M059J (cell line): ENCODE measurements at places on chromosomes 6 and 20.

DNA sequence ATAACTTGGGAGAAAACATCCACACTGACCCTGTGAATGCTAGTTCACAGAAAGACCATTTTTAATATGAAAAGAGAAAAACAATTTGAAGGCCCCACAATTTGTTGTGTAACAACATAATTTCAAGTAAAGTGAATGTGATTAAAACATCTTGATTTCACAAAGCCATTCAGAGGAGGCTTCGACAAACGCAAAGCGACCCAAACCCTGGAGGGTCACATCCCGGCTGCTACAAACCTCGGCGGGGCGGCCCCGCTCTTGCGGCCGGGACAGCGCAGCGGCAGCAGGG, 14.0 kb downstream of the FOXC1 start:
- no peak for DNase-seq

GRCh38 chr6:57432919-57433684, 115.7 kb downstream of the PRIM2 start:
- no peak for DNase-seq

DNA sequence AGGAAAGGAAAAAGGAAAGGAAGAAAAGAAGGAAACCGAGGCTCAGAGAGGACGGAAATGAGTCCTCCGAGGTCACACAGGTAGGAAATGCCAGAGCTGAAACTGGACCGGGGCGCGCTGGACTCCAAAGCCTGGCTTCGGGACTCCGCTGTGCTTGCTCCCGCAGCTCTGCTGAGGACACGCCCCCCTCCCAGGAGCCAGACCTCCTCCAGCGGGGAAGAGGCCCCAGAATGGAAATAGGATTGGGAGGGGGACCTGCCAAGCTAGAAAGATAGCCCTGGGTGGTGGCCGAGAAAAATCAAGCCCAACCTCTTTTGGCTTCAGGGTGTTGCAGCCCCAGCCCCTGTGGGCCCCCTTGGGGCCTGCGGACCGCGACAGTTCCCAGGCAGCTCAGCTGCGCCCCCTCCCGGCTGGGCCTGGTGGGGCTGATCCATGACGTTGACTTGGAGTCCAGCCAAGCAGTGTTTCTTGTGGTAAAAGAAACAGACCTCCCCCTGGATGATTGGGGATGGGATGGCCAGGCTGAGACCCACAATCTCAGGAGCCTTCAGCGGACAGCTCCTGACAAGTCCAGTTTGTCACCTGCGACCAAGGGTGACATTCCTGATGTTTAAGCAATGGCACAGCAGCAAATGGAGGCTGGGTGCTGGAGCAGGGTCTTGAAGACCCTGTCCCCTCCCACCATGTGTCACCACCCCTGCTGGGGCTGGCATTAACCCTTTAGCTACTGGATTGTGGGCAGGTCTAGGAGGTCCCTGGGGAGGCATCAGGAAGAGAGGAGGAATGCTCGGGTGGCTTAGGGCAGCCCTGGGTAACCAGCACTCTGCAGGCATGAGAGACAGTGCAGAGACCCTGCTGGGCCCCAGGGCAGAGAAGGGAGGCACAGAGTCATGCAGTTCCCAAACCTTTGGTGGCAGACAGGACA, 55.4 kb downstream of the RIPOR3 start:
- DNase-seq, result peak; percentile 62

- DNase-seq, result no peak
These were observed 1688.5 kb downstream of the GRIK2 start for GRCh38 chr6:103081876-103082630.

DNA sequence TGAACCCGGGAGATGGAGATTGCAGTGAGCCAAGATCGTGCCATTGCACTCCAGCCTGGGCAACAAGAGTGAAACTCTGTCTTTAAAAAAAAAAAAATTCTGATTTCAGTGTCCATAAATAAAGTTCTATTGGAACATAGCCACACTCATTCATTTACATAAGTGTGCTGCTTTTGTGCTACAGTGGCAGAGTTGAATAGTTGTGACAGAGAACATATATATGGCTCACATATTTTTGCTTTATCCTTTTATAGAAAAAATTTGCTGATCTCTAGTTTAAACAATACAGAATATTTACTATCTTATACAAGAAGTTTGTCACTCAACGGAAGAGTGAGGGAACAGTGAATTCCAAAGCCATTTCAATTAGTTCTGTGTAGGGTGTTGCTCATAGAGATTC, 18.0 kb downstream of the MCM8 start:
- no peak for DNase-seq

- peak; percentile 87 for DNase-seq
These were observed 117.8 kb downstream of the RTN4IP1 start for GRCh38 chr6:106511288-106512047.

- no peak for DNase-seq
These were observed 244.5 kb downstream of the PKHD1 start for GRCh38 chr6:51842804-51843378.

GRCh38 chr20:7977709-7978108, 37.5 kb upstream of the HAO1 start:
- no peak for DNase-seq

DNA sequence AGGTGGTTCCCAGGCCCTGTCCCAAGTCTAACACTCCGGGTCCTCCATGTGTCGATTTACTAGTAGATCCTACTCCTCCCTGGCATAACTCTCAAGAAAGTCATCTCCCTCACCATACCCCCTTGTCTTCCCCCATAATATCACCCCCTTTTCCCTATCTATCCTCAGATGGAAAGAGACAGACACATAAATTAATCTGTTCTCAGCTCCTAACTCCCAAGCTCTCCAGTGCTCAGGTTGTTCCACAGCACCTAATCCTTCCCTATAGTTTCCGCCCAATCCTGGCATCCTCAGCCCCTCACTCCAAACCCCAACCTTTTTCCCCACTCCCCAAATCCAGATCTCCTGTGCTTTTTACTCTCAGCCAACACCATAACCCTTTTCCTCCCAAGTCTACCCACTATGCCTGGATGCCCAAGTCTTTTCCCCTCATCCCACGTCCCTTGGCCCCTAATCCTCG, 808 bp downstream of the ILRUN start:
- peak; percentile 16 for DNase-seq

- no peak for DNase-seq
These were observed 292.2 kb upstream of the QKI start for GRCh38 chr6:163122365-163122764.

DNA sequence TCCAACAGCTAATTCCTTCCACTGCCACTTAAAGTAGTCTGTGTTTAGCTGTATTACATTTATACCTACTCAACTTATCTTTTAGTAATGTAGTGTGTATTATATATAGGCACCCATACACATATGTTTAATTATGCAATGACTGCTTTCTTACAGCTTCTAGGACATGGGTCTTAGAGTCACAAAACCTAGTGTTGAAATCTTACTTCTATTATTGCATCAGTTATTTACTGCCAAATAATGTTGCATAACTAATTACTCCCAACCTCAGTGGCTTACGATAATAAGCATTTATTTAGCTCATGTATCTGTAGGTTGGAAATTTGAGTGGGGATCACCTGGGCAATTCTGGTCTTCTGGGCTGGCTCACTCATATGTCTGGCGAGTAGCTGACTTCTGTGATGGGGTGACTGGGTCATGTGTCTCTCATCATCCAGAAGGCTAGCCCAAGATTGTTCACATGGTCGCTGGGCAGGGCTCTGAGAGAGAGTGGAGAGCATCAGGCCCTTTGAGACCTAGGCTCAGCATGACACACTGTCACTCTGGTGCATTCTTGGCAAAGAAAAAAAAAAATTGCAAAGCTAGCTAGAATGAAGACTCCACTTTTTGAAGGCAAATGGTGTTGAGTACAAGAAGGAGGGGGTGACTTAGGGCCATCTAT, 187.0 kb downstream of the PLCB1 start:
- DNase-seq, result no peak

- DNase-seq, result no peak
These were observed 401.0 kb downstream of the PTPRT start for GRCh38 chr20:42788707-42789106.

DNA sequence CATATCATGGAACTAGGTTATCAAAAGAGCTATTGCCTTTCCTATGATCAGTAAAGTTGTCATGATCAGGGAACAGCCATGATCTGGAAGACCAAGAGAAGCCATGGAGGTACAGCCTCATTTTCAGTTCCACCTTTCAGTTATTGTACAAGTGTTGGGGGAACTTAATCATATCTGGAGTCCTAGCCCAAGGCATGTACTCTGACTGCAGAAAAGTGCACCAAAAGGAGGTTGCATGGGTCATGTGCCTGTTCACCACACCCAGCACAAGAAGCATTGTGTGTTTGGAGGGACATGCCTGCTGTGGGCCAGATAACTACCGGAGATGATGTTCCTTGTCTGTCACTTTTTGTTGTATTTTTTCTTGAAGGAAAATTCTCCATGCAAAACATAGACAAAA, 185.8 kb upstream of the MAN1A1 start:
- DNase-seq, result no peak

GRCh38 chr6:3252861-3253596, 5.7 kb upstream of the PSMG4 start:
- DNase-seq, result no peak

DNA sequence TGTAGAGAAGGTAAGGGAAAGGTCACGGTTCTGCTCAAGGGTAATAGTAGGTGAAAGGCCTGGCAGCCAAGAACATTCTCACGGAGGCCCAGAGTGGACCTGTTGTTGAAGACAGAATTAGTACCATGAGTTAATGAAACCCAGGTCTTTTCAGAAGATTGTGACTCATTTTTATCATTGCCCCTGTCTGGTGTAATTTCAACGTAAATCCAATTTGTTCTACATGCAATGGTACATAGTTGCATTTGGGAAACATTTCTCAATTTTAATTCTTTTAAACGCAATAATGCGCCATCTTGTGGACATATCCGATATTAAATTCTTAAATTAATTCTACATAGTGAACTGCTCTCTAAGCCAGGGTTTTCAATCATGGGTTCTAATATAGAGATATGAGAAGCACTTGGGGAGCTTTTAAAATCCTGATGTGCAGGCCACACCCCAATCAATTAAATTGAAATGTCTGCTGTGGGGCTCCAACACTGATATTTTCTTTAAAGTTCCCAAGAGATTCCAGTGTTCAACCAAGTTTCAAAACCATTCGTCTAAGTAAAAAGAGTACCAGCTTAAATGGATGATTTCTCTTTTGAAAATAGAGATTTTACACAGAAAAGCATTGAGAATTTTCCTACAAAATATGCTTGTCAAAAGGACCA, 257.4 kb downstream of the PLCB1 start:
- peak; percentile 37 for DNase-seq

- DNase-seq, result no peak
These were observed 23.0 kb downstream of the CD109 start for GRCh38 chr6:73719046-73719445.

DNA sequence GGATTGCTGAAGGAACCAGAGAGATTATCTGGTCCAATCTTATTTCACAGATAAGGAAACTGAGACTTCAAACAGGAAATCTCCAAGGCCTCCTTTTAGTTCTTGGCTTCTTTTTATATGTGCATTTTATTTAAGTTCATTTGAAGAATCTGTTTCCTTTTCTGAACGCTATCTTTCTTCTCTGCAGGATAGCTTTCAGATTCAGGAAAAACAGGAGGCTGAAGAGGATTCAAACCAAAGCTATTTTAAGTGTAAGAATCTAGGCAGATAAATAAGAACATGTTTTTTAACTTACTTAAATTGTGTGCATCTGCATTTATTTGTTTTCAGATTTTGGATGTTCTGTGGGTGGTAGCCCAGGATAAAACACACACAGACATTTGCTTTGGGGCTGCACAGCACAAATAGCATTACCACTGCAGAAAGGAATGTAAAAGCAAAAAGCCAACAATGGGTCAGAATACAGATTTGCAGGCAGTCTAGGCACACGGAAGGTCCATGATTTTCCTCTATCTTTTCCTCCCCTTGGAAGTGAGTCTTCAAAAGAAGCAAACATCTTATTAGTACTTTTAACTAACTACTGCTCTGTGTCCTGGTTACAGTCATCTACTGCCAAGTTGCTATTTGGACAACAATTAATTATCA, 188.8 kb upstream of the TBX18 start:
- no peak for DNase-seq

- DNase-seq, result no peak
These were observed 46.1 kb upstream of the UNC93A start for GRCh38 chr6:167244991-167245390.

DNA sequence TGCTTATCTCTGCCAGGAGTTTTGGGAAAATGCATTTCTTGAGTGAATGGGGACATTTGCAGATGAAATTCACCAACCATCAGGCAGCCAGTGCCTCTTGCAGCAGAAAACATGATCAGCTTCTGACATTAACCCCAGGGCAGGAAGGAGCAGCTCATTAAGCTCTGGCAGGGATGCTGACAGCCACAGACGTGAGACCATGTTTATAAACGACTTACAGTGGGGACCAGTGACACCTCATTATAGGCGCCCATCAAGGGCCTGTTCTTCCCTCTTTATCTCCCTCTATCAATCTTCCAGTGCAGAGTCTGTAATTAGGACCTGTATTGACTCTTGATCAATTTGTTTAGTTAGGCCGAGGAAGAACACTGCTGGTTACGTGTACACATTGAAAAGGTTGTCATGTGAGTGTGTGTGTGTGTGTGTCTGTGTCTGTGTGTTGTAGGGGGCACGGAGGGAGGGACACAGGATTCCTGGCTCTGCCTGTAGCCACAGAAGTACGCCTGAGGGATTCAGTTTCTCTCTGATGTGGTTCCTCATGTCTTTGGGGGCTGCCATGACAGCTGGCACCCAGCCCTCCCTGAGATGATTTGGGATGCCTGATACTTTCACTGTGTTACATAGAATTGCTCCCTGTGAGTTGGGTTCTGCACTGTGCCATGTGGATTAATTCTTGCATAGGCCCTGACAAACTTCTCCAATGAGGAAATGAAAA, 428.4 kb upstream of the CHD6 start:
- no peak for DNase-seq

- no peak for DNase-seq
These were observed 60.6 kb upstream of the IL20RA start for GRCh38 chr6:137105375-137105774.

DNA sequence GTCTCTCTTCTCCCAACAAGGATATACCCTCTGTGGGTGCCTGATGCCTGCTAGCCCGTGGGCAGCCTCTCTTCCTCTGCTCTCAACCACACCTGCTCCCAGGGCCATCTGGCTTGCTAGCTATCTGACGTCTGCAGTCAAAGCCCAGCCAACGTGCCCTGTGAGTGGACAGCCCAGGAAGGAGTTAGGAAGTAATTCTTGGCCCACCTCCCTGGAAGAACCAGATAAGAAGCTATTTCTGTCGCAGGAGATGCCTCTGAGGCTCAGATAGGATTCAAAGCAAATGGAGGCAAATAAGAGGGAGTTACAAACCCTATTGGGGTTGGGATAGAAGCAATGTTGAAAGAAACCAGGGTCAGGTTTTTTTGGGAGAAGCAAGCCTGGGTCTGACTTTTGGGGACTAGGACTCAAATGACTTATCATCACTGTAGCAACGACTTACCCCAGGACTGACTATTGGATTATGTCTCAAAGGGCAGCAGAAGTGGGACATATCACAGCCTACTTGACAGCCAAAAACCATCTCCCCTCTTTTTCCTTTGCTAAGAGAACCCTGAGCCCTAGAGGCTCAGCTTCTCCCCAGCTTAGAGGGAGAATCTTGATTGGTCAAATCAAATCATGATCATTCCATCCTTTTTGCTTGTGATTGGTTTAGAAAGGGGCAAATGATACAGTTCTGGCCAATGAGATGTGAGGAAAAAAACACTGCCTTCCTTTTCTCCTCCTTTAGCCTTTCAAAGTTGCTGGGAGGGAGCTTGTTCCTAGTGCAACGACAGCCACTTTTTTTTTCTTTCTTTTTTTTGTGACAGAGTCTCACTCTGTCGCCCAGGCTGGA, 18.0 kb upstream of the CDK5RAP1 start:
- no peak for DNase-seq

- DNase-seq, result no peak
These were observed 95.5 kb downstream of the EYA2 start for GRCh38 chr20:46990017-46990595.
